ENCODE measurements at places on chromosomes 4 and X. TPM values are rescaled to one million over a fixed set of nuclear protein-coding genes. Genes with fewer than 3 reads are reported as not detected.

- no peak for DNase-seq
Measured at GRCh38 chr4:155569960-155570515, 96.6 kb upstream of the GUCY1A1 start.

- DNase-seq, result no peak
Measured at GRCh38 chr4:81970454-81970853, 403.3 kb downstream of the HNRNPD start.

- DNase-seq, result no peak
Measured at GRCh38 chrX:53422861-53423306, at the start of gene RIBC1. RIBC1 (plus strand) TSS chrX:53422873; CDS start chrX:53426277, 3,404 bp downstream.

Gene SPANXD
- total RNA-seq, result not detected

DNA sequence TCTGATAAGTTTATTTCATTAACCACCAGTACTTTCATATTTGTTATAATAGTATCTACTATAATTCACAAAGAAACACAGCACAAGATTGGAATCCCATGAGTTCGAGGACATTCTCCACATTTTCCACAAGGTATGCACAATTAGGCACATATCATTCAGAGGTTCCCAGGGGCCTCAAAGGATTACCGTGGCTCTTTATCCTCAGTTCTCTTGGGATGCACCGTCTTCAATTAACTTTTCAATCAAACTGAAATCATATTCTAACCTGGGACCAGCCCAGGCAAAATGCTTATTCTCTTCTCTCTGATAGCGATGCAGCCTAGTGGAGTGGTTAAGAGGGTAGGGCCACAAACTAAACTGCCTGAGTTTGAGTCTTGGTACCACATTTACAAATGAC is 242.6 kb upstream of the RASGEF1B start:
- DNase-seq, result no peak

DNA sequence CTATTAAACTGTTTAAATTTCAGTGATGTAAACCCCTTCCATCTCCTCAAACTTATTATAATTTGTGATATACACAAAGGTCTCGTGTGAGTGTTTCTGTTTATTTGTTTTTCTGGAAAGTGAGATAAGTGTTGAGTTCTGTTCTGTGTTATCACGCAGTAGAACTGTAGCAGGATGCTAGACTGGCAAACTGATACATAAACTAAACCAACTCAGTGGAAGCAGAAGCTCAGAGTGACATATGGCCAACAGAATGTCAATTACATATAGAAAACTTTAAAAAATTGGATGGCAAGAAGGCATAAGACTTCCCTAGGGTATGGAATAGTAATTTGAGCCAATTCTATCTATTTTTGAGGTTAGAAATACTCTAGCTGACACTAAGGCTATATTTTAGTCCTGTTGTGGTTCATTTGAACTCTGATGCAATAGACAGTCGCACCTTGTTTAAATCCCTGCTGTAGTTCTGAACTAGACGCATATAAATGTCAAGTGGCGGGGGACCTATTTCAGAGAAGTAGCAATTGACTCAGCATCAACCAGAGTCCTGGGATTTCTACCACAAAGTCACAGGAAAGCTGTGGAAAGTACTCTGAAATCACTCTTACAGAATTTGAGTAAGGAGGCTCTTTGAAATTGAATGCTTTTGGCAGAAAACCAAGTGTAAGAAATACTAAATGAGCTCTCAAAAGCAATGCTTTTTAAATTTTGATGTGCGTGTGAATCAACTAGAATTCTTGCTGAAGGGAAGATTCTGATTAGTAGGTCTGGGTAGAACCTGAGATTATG is 294.4 kb downstream of the INPP4B start:
- no peak for DNase-seq

Gene DIAPH2
- total RNA-seq, result 27.9 TPM

DNA sequence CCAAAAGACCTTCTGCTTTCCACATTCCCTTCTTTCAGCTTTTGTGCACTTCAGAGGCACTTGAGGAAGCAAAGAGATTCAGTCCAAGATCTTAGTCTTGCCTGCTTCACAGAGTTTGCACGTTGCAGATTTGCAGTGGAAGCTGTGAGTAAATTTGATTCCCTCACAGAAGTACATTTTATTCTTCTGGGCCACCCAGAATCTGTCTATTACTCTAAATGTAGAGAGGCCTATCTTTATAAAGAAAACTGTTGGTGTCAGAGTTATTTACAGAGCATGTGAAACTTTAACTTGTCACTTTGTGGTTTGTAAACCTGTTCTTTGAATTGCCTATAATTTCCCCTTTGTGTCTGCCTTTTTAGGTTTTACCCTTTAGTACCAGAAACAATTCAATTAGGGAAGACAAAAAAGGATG is 15.5 kb downstream of the SPRY1 start:
- DNase-seq, result no peak

DNA sequence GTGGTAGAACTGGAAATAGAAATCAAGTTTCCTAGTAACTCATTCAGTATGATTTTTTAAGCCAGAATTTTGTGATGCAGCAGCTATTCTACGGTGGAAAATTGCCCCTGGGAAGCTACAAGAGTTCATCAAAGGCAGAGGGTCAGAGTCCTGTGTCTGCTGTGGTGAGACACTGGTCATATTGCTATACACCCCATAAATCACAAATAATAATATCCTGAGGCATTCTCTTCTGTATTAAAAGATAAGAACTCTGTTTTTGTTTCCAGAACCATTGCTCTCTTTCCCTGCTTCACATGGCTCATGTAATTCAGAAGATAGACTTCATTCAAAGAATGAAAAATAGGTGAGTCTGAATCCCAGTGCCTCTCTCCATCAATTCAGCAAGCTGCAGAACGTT is 188.8 kb upstream of the NOCT start:
- DNase-seq, result no peak

GRCh38 chrX:30793767-30794103 is 95.3 kb downstream of the TAB3 start:
- no peak for DNase-seq

DNA sequence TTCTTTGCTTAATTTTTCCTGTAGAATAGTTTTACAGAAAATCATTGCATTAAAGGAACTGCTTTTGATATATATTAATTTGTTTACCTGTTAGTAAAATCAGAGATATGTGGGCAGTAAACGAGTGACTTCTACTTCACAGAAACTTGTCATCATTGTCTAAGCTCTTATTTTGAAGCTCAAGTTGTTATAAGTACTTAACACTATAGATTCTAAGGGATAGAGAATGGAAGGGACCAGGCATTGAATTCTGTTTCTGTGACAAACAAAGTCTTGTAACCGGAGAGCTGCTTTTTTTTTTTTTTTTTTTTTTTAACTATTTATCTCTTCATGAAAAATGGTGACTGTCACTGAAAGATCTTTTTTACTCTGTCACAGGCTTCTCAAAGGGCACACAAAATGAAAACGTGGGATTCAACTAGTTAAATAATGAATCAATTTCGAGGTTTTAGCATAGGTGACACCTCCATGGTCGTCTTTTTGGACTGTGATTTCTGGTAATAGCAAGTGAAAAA is 14.4 kb downstream of the STK26 start:
- DNase-seq, result no peak

Gene PPBP
- total RNA-seq, result not detected

DNA sequence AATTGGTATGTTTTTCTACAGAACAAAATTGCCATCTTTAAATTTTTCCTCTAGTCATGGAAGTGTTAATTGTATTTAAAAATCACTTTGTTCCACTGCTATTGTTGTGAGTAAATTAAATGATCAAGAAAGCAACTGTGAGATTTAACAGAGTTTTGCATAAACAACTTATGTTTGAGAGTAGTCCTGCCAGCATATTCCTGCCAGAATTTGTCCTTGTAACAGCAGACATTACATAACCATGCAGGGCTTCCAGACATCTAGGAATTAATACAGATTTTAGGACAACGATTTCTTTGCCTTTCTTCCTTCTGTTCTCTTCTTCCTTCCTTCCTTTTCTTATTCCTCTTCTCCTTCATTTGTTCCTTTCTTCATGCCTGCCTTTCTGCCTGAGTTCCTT is 125.5 kb downstream of the HTR2C start:
- no peak for DNase-seq

GRCh38 chr4:22019676-22020075 is 71.1 kb upstream of the KCNIP4 start:
- DNase-seq, result no peak

Gene SMIM31
- total RNA-seq, result not detected

DNA sequence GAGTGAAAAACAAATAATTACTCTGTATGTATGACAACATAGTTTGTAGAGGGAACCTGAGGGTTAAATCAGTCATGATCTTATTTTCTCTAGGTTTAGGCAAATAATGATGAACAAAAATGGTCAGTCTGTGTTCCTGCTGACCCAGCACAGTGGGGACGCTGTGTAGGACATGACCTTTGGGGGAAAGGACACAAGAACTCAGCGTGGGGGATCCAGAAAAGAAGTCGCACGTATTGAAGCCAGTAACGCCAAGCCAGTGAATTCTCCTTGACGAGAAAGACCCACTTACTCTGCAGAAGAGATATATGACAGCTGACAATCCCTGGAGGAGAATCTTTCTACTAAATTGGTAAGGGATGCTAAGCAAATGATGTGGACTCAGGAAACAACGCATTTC is 36.6 kb downstream of the HELT start:
- DNase-seq, result no peak

DNA sequence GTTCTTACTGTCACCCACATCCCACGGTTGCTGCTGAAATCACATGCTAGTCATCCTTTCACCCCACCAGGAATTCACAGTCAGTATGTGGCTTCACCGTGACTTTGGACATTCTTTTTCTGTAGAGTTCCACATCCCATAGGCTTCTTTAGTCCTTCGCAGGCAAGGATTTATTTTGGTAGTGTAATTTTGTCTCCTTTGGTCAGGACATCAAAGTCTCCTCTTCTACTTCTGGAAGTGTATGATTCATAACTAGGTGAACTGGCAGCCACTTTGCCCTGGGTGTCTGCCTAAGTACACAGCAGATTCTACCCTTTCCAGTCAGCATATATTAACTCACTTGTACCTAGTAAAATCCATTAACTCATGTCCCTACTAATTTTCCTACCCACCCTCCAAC is 38.3 kb upstream of the MMAA start:
- DNase-seq, result no peak

- DNase-seq, result no peak
Measured at GRCh38 chr4:177118596-177118995, 191.1 kb upstream of the NEIL3 start.

Gene TMEM35A
- total RNA-seq, result not detected

Gene ATP6AP1
- total RNA-seq, result 52.6 TPM

GRCh38 chrX:38151441-38151840 is 69.2 kb downstream of the SRPX start:
- DNase-seq, result no peak

DNA sequence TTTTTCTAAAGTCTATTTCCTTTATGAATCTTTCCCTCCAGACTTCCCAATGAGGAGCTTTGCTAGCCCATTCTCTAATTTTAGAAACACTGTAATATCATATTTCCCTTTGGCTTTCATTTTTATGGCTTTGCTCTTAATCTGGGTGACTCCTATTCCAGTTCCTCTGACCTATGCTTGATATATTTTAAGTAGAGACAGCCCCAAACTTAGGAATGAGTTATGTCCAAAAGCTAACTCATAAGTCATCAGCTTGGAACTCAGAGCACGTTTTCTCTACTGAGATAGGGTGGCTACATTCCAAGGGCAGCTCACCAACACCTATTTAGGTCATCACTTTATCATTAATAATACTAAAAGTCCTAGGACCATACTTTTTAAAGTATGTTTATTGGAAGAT is 77.8 kb downstream of the OR13H1 start:
- no peak for DNase-seq

Gene MAGEB2
- not detected for total RNA-seq

DNA sequence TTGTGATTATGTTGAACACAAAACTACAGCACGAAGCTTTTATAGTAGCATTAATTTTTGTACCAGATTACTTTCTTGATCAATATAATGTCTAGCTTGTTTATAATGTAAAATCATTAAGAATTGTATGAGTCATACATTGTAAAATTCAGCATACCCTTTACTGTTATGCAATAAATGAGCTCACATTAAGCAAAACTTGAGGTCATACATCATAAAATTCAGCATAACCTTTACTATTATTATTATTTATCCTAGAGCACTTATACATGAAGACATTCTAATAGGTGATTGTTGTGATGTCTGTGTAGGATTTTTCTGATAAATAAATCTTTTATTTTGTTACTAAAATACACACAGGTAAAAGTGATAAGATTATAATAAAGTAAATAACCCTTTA is 49.4 kb downstream of the DTHD1 start:
- DNase-seq, result no peak

- no peak for DNase-seq
Measured at GRCh38 chr4:108480881-108481280, 139.5 kb upstream of the RPL34 start.

DNA sequence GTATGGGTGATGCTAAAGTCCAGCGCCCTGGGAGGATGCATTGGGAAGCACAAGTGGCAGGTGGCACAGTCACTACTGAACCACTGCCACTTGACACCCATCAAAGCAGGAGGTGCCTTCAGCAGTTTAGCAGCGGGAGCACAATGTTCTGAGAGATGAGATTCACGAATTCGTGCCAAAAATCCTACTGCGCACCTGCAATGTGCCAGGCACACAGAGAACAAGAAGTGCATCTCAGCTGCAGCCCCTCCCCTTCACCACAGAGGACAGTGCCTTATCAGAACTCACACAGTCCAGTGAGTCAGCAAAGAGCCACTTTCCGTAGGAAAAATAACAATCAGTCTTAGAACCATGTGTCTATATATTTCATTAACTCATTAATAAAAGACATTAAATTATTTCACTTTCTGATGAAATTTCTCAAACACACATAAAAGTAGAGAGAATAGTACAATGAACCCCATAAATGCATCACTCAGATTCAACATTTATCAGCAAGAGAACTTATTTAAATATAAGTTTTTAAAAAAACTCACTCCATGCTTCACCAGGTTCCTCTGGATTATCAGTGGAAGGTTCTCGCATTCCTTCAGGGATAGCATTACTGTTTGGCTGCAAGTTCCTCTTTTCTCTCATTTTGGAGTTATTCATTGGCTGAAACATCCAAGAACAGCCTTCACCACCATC is 47.0 kb downstream of the BEND2 start:
- no peak for DNase-seq

Gene NWD2
- 0.64 TPM for total RNA-seq

DNA sequence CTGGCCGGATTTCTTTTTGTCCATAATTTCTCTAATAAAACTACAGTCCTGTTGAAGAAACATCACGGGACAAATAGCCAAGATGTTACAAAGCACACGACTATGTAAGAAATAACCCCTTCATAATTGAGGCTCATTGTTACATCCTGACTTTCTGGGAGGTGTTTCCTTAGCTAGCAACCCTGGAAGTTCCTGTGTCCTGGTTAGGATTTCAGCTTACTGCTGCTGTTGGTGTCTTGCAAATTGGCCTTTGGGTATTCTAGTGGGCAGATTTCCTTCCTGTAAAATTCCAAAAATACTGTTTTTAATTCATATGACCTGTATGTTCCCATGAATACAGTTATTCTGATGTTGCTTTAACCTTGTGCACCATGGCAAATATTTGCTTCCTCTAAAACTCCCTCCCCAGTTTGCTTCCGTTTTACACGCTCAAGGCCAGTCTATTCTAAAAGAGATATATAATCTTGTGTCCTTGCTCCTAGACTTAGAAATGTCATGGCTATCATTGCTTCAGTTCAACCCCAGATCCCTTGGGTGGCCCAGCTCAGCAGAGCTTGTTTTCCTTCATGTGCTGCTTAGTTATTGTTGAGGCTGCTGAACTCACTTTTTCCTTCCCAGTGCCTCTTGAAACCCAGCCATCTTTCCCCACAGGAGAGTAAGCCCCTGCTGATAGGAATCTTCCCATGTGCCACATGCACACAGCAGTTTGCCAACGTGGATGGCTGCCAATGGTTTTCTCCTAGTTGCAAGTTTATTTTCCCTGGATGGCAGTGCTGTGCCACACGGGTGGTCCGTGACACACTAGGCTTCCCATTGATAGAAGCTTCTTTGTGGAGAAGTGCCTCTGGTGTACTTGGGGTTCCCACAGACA is 75.8 kb downstream of the TSPAN7 start:
- DNase-seq, result no peak
